Renal cortical epithelial cell (primary cell): ENCODE measurements at places on chromosomes 6 and 20. TPM values are rescaled to one million over a fixed set of nuclear protein-coding genes. Genes with fewer than 3 reads are reported as not detected.

Gene TAF4
- 3.3 and 19.9 TPM in 2 replicates for total RNA-seq

Gene RIMS4
- total RNA-seq, result 0.05 TPM in 1 of 2 replicates, not detected in the other

Gene RAB23
- total RNA-seq, result 19.6 and 24.5 TPM in 2 replicates

Gene B3GAT2
- under 0.01 TPM in 2 replicates for total RNA-seq

Gene FAM8A1
- total RNA-seq, result 17.2 and 31.6 TPM in 2 replicates

Gene SPATS1
- not detected in 2 replicates for total RNA-seq
